ENCODE measurements at places on chromosomes 6 and 20.

GRCh38 chr20:33351696-33352095 is 49.6 kb downstream of the CDK5RAP1 start:
- no peak for DNase-seq

DNA sequence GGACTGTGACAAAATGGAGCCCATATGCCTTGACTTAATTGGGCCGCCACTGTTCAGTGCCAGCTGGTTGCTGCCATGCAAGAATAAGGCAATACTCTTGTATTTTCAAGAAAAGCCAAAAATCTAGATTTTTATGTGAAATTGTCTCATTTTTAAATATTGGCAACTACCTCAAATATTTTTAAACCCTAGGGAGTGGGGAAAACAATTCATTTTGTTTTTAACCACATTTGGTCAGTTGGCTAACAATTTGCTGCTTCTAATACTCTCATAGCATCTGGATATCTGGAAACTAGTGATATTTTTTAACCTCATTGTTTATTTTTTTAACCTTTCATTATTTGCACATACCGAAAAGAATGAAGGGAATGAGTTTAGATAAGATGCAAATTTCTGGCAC is 91.0 kb downstream of the EYA2 start:
- DNase-seq = no peak

GRCh38 chr20:58078741-58079522 is 149.5 kb downstream of the ANKRD60 start:
- DNase-seq = no peak

DNA sequence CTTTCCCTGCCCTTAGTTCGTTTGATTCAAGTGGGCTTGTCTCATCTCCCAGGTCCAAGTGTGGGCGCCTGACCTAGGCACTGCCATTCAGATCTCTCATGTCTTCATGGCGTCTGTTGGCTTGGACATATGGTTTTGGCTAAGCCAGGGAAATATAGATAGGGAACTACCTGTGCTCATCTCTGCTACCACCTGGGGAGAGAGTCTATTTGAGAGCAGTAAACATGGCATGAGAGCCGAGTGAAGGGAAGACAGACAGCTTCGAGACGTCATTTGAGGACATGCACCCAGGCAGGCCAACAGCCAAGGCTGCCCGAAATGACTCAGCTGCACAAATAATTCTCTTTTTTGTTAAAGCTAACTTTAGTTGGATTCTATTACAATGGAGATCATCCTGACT is 370.7 kb upstream of the AGPAT4 start:
- DNase-seq = no peak

DNA sequence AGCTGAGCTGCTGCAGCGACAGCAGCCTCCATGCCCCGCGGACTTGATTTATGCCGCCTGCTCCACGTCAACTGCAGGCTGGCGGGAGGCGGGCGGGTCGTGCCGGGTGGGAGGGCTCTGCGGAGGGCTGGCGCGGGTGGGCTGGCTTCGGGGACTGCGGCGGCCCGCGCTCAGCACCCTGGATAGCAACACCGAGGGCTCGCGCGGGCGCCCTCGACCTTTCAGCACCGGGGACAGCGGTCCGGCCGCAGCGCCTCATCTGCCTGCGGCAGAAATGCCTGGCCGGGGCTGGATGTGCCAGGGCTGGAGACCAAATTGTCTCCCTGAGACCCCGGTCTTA is 792 bp downstream of the SNAP25 start:
- DNase-seq = no peak

GRCh38 chr6:13992417-13993055 is 67.8 kb downstream of the RNF182 start:
- no peak for DNase-seq

DNA sequence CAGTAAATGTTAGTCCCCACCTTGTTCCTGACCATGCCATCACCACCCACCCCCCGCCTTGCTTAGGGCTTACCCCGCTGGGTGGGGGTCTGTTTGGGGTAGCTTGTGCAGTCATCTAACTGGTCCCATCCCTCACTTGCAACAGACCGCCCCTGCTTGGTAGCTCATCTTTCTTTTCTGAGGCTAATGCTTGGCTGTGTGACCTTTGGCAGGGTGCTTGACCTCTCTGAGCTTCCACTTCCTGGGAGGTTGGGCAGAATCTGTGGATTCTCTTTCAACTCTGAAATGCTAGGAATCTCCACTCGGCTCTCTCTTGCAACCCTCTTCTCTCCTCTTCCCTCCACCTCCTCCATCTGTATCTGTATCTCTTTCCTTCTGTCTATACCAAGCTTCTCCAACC is 70.4 kb downstream of the SLC2A10 start:
- no peak for DNase-seq
